ENCODE measurements at places on chromosomes 13 and 19.

DNA sequence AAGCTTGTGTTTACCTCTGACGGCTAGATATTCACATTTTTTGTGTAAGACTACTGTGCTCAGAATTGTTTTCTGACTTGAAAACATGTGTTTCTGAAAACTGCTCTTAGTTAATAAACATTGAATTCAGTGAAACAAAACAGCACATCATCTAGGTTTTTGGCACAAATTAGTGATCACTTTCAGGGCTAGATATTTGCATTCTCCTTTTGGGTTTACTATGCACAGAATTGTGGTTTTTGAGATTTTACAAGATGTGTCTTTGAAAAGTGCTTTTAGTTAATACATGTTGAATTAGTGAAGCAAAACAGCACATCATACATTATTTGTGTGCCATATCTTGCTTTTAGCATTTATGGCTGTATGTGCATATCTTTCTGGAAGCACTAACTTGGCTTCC, 8.2 kb upstream of the PARP4 start:
- DNase-seq: no peak

GRCh38 chr19:47518854-47519253, 4.0 kb upstream of the NAPA start:
- DNase-seq: no peak

GRCh38 chr19:42261763-42262162, 6.8 kb upstream of the ERF start:
- DNase-seq: no peak

GRCh38 chr19:8324186-8325050, 3.1 kb downstream of the RPS28 start:
- no peak for DNase-seq

GRCh38 chr19:16301999-16302694, 22.5 kb upstream of the KLF2 start:
- DNase-seq: no peak

DNA sequence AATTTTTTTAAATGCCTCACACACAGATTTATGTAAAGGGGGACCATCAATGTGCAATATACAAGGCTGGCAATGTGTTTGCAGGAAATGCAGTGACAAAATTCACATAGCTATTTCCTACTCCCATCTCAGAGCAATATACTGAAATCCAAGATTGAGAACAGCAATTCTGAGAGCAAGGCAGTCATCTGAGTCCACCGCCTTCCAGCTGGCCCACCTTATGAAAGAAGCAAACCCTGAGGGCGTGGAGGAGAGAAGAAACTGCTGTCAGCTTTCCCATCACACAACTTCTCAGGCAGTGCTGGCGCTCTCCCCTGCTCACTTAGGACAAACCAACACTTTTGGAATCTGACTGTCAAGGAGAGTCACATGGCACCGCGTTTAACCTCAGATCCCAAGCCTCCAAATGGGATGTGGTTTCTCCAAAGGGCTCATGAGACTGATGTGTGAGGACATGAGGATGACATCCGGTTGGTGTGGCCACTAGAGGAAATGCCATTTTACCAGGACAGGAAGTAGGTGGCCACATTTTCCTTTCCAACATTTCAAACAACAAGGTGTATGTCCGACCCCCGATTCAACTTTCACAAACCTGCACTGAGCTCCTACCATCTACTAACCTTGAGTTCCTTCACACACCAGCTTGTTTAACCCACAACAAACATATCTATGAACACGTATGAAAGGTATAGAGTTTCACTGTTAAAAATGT, 3.7 kb upstream of the DOCK9 start:
- no peak for DNase-seq

- no peak for DNase-seq
These were observed 32.0 kb upstream of the CXCL17 start for GRCh38 chr19:42474743-42475142.

DNA sequence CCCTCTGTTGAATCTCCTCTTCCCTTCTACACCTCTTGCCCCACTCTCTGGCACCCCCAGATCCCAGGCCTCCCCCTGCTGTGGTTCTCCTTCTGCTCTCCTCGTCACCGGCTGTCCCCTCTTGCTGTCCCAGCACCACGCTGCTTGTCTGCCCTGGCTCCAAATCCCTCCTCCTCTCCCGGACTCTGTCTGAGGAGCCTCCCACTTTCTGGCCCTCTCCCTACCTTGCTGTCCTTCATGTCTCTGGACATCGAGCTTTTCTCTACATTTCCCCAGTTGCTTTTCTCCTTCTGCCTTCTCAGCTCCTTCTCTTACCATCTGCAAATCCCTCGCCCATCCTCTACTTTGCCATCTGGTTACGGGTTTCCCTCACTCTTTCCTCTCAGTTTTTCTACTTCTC, 1.2 kb downstream of the ZNF347 start:
- peak; percentile 9 for DNase-seq
